ENCODE measurements at places on chromosomes 2 and 18. TPM values are rescaled to one million over a fixed set of nuclear protein-coding genes. Genes with fewer than 3 reads are reported as not detected.

The EML6 gene
- polyA plus RNA-seq, result 20.4 TPM

The IMPA2 gene
- 94.5 TPM for polyA plus RNA-seq

The KLHL14 gene
- 33.1 TPM for polyA plus RNA-seq

The ASAP2 gene
- polyA plus RNA-seq, result 66.1 TPM

The POMC gene
- polyA plus RNA-seq, result 8.4 TPM

The CAVIN2 gene
- polyA plus RNA-seq, result 30.0 TPM

The ANXA4 gene
- 201 TPM for polyA plus RNA-seq

The GAL3ST2 gene
- 0.76 TPM for polyA plus RNA-seq

The MEP1B gene
- 0.18 TPM for polyA plus RNA-seq

The RFX8 gene
- 0.98 TPM for polyA plus RNA-seq

The LIPG gene
- polyA plus RNA-seq, result 63.6 TPM

The TCF23 gene
- polyA plus RNA-seq, result 0.50 TPM

The FIGN gene
- polyA plus RNA-seq, result 14.1 TPM

The PKDCC gene
- polyA plus RNA-seq, result 363 TPM

The PLGLB2 gene
- 1.3 TPM for polyA plus RNA-seq

The C1QL2 gene
- polyA plus RNA-seq, result not detected

The DLGAP1 gene
- polyA plus RNA-seq, result 6.2 TPM

The MATN3 gene
- 3.7 TPM for polyA plus RNA-seq

The ANKRD62 gene
- 0.10 TPM for polyA plus RNA-seq

The OTOS gene
- polyA plus RNA-seq, result not detected

The ERBB4 gene
- polyA plus RNA-seq, result 58.8 TPM

The SLC9A4 gene
- polyA plus RNA-seq, result 7.0 TPM

The SLC16A14 gene
- polyA plus RNA-seq, result 7.9 TPM

The GALNT3 gene
- 20.2 TPM for polyA plus RNA-seq

The NTSR2 gene
- not detected for polyA plus RNA-seq

The NFATC1 gene
- polyA plus RNA-seq, result 5.2 TPM

The RTKN gene
- polyA plus RNA-seq, result 70.4 TPM

The KCNF1 gene
- polyA plus RNA-seq, result 0.95 TPM

The FHL2 gene
- 26.7 TPM for polyA plus RNA-seq

The E2F6 gene
- 24.4 TPM for polyA plus RNA-seq

The UBE2F gene
- polyA plus RNA-seq, result 42.3 TPM

The GNAL gene
- polyA plus RNA-seq, result 4.9 TPM

The MAP3K19 gene
- polyA plus RNA-seq, result 0.73 TPM

The DNAH6 gene
- polyA plus RNA-seq, result 3.6 TPM

The SLC4A5 gene
- 3.7 TPM for polyA plus RNA-seq

Data from left kidney (tissue), 8 donors.